ENCODE measurements at places on chromosomes 4 and X.

DNA sequence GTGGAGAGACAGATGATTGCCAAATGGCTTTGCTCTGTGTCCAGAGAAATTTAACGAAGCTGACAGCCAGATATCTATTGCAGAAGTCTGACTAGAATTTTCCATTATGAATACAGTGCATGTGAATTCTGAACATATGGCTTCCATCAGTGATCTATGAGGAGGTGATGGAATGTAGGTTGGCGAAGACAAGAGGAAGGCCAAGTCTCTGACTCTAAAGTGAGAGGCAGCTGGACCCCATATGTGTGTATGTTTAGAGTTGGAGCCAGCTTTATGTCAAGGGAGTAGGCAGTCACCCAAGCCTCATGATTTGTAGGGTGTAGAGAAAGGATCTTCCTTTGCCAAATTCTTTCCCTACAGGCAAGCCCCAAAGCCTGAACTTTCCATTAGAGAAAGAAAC lies 76.2 kb upstream of the TEX13D start:
- no peak for DNase-seq

GRCh38 chr4:163200727-163201349 lies 34.1 kb upstream of the NAF1 start:
- DNase-seq: no peak

GRCh38 chrX:45660477-45660876 lies 459.8 kb upstream of the DIPK2B start:
- DNase-seq: no peak

GRCh38 chr4:75107755-75108612 lies 175.1 kb downstream of the PARM1 start:
- DNase-seq: no peak

- no peak for DNase-seq
These were observed 136.7 kb downstream of the ARHGAP24 start for GRCh38 chr4:85611661-85612060.

GRCh38 chr4:61533140-61533539 lies 333.0 kb downstream of the ADGRL3 start:
- no peak for DNase-seq

DNA sequence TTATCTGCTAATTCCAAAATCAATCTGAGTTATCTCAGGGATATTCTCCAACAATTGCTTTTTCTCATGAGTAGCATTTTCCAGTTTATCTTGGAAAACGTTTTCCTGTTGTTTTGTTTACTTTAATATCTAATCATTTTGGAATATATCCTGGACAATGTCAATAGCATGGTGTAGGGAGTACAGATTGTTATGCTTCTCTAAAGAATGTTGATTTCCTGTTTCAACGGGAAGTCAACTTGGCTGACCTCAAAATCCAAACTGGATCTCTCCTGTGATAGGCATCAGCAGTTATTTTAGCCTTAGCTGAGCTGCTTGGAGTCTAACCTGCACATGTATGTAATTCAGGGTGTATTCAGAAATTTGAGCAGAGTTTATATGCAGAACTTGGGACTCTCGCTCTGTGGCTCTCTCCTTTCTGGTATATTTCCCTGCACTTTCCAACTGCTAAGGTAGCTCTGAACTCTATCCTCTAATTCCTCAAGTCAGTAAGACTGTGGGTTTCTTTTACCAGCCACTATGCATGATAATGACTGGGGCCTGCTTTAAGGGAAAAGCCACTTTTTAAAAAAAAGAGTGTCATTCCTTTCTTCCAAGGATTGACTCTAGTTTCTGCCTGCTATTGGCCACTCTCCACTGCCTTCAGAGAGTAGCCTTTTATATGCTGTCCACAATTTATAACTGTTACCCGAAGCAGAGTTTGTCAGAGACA lies 7.7 kb downstream of the PRSS48 start:
- no peak for DNase-seq

GRCh38 chr4:188728359-188728758 lies 589.1 kb downstream of the TRIML1 start:
- DNase-seq: no peak

DNA sequence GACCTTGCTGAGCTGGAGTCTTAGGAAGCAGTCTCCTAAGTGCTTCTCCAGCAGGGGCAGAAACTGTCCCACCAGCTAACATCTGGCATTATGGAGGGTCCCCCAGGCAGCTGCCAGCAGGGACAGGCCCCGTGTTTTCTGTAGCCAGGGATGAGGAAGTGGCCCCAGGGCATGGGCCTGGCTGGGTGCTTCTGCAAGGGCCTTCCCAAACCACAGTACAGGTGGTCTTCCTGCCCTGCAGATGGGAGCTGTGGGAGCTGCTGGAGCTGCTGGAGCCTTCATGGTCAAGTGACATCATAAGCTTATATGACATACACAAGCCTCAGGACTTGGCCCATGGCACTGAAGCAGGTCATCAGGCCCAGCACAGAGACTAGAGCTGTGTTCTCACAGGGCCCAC lies 5.0 kb upstream of the MSANTD1 start:
- no peak for DNase-seq

DNA sequence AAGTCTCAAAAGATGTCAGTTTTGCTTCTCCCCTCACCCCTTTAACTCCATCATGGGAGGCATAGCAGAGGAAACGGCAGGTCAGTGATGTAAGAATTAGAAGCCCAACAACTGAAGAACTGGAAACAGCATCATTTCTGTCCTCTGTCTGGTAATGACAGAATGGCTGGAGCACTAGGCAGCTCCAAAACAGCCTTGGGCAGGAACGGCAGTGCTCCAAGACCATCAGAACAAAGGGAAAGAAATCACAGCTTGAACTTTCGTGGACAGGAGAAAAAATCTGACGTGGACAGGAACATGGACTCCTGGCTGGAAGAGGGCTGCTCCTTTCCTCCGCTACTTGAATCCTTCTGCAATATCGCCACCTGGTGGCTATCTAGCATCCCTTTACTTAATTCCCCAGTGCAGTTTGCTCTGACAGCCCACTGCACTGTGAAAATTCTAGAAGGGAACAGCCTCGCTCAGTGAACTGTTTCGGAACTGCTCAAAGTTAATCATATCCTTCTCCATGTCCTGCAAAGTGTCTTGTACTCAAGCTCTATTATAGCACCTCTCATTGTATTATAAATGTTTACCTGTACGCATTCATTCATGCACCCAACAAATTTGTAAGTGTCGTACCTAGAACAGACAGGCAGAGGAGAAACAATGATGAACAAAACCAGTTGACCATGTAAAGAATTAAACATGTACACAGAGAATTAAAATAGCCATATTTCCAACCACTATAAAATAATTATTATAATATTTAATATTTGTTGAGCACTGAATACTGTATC lies 20.4 kb downstream of the SLC25A53 start:
- DNase-seq: peak; percentile 49

- DNase-seq: no peak
These were observed 165.1 kb upstream of the TTC29 start for GRCh38 chr4:147110473-147111367.

- no peak for DNase-seq
These were observed 29.2 kb downstream of the LGI2 start for GRCh38 chr4:25001509-25001908.

- DNase-seq: no peak
These were observed 58.5 kb upstream of the PABPC4L start for GRCh38 chr4:134260126-134260525.

DNA sequence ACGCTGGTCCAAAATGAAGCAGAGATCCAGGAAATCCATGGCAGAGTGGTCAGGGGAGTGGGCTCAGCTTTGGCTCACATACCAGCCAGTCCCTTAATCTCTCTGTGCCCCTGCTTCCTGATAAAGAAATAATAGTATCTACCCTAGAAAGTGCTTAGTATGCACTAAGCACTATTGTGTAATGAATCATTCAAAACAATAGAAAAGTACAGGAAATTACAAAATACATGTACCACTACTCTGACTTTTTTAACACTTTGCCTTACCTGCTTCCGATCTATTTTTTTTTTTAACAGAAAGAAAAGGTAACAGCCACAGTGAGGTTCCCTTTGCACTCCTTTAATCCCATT lies 49.9 kb downstream of the TBC1D9 start:
- DNase-seq: no peak

DNA sequence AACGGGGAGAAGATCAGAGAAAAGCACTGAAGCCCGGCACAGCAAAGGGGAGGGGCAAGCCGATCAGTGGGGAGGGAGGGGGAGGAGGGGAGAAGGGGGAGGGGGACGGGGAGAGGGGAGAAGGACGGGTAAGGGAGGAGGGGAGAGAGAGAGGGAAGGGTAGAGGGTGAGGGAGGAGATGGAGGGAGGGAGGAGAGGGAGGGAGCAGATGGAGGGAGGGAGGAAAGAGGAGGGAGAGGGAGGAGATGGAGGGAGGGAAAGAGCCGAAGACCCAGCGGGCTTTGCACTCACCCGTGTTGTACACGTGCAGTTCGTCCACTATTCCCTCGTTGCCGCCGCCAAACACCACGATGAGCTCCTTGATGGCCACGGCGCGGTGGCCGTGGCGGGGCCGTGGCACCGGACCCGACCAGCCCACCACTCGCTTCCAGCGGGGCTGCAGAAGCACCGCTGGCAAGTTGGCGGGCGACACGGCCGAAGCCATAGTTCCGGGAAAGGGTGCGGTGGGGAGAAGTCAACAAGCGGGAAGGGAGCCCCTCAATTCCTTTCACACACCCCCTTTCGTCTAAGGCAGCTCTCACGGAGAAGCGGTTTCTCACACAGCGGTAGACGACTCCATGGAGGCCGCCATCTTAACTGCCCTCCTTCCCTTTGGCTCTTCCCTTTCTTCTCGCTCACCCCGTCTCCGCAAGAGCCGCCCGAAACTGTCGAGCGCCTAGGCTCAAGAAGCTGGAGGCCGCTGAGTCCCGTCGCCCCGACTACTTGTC lies 1.1 kb downstream of the HCFC1 start:
- no peak for DNase-seq

GRCh38 chrX:30931920-30932319 lies 42.9 kb upstream of the TAB3 start:
- no peak for DNase-seq

- no peak for DNase-seq
These were observed 188.3 kb upstream of the HCCS start for GRCh38 chrX:10922835-10923234.

DNA sequence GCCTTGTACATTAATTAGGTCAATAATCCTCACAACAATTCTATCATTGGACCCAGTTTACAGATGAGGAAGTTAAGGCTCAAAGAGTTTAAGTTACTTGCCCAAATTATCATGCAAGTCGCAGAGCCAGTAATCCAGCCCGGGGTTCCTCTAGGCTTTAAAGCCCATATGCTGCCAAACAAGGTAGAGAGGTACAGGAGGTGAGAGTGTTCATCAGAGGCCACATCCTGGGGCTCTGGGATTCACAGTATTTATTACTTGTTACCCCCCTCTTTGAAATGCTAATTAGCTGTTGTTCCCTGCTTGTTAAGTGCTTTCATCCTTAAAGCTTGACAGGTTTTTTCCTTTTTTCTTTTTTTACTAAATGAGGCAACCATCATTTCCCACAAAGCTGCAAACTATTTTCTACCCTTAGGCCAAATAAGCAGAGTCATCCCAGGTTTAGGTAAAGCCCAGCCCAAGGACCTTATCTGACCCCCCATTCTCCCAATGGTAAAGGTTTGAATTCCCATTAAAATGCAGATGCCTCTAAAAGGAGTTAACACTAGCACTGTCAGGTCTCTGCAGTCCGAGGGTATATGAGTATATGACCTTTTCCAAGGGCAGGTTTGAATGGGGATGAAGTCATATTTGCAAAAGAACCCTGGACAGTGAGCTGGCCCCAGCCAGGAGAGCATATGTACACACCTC lies 150.3 kb downstream of the SOX3 start:
- DNase-seq: no peak

- no peak for DNase-seq
These were observed 7.4 kb downstream of the EVC start for GRCh38 chr4:5718411-5718810.

GRCh38 chrX:18390941-18391538 lies 34.4 kb upstream of the CDKL5 start:
- DNase-seq: peak; percentile 34

GRCh38 chr4:86250619-86251018 lies 109.2 kb downstream of the MAPK10 start:
- no peak for DNase-seq

- DNase-seq: no peak
These were observed 3.2 kb upstream of the ASMTL start for GRCh38 chrX:1455948-1456280.

DNA sequence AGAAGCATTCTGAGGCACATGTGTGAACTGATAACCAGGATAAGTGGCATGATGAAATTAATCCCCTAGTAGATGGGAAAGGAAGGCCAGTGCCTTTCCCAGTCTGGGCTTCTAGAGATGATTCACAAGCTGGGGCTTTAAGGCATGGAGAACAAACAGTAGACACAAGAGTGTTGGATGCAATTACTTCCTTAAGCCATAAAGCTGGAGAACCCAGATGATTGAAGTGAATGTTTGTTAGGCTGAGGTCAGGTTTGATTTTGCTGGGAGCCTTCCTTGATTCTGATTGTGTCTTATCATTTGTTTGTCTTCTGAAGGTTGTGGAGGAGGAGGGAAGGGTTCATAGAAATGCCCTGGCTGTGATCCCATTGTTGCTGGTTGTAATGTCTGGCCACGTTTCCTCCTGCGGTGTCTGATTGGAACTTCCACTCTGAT lies 125.2 kb downstream of the NHS start:
- DNase-seq: no peak

GRCh38 chrX:100745806-100746537 lies 14.1 kb upstream of the SYTL4 start:
- DNase-seq: no peak

DNA sequence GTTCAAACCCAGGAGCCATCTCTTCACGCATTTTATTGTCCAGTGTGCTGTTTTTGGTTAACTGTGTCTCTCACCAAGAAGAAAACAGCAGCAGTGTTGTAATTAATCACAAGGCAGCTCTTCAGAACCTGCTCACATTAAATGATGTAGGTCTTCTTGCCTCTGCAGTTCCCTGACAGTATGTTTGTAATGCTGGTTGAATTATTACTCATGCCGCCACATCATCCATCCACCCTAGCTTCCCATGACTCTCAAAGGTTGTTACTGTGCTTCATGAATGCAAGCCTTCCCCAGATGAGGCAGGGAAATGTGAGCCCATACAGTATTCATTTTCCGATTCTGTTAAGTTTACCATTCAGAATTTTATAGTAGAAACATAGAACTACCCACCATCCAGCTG lies 17.4 kb downstream of the TLR10 start:
- no peak for DNase-seq
